ENCODE measurements at places on chromosomes 3 and 15.
A peak's percentile ranks its signal among the peaks of the same experiment; 100 is the strongest.

GRCh38 chr3:12643010-12643380 lies 20.9 kb downstream of the RAF1 start:
- no peak for DNase-seq

DNA sequence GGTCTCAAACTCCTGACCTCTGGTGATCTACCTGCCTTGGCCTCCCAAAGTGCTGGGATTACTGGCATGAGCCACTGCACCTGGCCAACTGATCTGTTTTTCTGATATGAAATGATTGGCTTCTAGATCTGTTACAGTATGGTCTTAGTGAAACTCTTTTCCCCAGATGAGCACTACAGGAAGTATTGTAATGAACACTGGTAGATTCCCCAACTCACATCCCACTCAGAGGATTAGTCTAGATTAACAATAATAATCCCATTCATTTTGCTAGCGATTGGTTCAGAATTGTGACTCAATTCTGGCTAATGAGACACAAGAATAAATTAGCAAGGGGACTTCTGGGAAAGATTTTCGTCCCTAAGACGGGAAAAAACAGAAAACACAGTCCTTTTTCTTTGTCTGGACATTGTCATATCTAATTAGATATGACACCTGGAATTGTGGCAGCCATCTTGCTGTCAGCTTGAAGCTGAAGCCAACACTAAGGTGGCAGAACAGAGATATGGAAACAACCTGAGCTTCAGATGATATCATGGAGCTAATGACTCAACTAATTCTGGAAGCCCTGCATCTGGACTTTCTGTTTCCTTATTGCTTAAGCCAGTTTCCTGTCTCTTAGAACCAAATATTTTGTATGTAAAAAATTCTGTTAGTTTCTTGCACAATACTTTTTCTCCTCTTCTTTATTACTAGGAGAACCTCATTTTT lies 17.4 kb upstream of the NPTN start:
- no peak for DNase-seq

DNA sequence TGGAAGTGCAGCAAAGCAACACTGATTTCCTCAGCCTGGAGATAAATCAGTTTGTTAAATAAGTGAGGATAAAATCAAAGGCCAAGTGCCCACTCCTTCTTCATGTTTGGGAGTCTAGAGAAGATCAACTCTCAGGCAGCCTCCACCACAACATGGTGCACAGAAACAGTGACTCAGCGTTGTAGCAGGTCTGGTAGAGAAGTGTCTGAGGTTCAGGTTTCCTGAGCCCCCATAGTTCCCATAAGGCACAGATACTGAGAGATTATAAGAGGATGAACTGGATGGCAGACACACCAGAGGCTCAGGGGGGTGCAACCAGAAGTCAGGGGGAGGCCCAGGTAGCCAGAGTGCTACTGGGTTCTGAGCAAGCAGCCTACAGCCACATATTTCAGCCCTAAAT lies 166.7 kb downstream of the FRMD5 start:
- no peak for DNase-seq

GRCh38 chr3:102225407-102226132 lies 209.2 kb upstream of the ZPLD1 start:
- no peak for DNase-seq

DNA sequence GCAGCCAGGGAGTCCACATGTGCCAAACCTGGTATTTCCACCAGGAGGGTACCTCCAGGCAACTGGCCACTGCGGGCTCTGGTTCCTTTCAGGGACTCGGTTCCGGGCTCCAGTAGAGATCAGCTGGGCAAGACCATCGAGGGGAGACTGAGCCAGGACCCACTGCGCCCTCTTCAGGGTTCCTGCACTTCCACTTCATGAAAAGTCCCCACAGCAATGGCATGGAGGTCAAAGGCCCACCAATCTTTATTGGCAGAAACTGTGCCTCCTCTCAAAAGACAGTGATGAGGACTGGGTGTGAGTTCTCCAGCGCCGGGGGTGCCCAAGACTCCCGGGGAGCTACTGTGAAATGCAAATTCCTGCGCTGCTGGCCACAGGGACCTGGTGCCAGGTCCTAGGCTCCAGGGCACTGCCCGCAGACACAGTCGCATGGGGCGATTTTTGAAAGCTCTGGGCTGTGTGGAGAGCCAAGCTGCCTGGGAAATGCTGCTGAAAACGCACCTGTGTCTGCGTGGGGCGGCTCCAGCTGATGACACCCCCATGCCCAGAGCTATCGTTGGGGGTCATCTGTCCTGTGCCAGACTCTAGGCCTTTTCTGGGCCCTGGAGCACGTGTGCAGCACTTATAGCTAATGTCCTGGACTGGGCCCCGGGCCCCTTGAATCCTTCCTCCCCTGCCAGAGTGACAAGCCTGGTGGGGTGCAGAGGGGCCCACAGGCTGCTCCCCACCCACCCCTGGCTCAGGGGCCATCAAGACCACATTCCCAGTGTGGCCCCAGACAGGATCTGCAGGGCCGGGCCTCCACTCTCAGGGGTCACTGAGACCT lies 144.0 kb downstream of the NSMCE3 start:
- DNase-seq = no peak

GRCh38 chr3:112119962-112120836 lies 12.8 kb downstream of the GCSAM start:
- no peak for DNase-seq

GRCh38 chr3:53170325-53171063 lies 9.5 kb downstream of the PRKCD start:
- peak; percentile 21 for DNase-seq

- no peak for DNase-seq
Observed at GRCh38 chr3:168047936-168048335, 47.8 kb downstream of the GOLIM4 start.

DNA sequence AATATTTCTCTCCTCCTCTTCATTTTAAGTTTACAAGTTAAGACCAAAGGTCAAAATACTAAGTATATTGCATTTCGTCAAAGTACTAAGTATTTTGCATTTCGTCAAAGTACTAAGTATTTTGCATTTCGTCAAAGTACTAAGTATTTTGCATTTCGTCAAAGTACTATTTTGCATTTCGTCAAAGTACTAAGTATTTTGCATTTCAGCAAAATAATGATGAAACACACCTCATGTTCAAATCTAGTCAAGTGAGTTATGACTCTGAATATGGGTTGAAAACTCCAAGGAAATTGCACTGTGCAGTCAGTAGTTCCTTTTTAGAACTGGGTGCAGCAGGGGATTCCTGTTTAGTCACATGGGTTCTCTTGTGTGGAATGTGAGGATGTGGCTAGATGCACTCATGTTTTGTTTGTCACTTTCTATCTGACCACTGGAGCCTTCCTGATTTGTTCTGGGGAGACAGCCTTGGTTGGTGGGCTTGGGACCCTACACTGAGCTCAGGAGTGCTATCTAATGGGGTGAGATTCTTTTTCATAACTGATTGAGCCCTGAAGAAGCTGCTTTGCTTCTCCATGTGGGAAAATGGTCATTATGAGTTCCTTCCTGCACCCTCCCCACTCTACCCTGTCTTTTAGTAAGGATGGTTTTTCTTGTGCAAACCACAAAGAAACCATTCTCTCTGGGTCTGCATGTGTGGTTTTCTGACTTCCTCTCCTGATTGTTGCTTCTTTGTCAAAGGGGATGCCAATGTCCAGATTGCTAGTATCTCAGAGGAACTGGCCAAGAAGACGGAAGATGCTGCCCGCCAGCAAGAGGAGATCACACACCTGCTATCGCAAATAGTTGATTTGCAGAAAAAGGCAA lies 73.4 kb downstream of the CCK start:
- DNase-seq = no peak

DNA sequence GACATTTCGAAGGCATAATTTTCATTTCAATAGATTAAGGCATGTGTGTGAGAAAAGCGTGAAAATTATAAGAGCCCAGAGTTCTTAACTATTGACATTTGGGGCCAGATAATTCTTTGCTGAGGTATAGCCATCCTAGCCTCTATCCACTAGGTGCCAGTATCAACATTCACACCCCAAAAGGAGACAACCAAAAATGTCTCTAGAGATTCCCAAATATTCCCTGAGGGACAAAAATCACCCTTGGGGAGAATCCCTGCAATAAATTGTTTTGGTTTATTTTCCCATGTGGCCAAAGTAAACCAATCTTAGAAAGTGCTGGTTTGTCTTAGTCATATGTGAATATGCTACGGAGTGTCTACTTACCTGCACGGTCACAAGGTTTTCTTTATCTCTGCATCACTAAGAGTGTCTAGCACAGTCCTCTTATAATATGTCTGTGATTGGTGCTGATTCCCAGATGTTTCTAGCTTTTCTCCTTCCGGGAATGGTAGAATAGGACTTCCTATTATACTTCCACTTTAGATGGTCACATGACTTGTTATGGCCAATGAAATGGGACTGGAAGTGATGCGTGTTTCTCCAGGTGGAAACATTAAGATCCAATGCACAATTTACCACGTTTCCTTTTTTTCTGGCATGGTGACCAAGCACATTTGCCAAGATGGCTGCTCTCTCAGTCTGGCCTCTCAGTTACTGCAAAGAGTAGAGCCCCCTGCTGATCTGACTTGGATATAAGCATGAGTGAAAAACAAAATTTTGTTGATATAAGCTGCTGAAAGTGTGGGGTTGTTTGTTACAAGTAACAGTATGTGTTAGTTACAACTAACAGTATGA lies 8.0 kb upstream of the KBTBD8 start:
- no peak for DNase-seq

- no peak for DNase-seq
Observed at GRCh38 chr3:194756791-194757325, 71.2 kb downstream of the FAM43A start.

- no peak for DNase-seq
Observed at GRCh38 chr15:45468294-45468693, 54.3 kb downstream of the SLC30A4 start.

DNA sequence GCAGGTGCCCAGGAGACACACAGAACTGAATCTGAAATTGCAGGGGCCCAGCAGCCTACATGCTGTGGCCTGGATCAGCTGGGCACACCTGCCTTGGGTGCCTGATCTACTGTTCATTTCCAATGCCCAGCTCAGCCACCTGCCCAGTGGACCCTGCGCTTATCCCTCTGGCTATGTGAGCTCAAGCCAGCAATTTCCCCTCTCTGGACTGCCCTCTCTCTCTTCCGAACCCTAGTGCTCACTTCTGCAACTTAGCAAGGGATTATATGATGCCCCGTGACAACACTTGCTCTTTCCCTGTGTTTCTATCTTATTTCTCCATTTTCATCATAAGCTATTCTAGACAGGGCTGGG lies 276.0 kb downstream of the UACA start:
- DNase-seq = no peak

DNA sequence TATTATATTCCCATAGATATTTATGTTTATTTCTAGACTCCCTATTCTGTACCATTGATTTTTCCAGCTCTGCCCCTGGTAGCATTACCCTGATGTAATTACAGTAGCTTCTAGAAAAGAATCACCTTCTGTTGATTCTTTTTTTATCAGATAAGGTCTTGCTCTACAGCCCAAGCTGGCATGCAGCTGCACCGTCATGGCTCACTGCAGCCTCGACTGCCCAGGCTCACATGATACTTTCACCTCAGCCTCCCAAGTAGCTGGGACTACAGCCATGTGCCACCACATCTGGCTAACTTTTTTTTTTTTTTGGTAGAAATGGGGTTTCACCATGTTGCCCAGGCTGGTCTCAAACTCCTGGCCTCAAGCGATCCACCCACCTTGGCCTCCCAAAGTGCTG lies 41.8 kb downstream of the SLC24A1 start:
- no peak for DNase-seq

DNA sequence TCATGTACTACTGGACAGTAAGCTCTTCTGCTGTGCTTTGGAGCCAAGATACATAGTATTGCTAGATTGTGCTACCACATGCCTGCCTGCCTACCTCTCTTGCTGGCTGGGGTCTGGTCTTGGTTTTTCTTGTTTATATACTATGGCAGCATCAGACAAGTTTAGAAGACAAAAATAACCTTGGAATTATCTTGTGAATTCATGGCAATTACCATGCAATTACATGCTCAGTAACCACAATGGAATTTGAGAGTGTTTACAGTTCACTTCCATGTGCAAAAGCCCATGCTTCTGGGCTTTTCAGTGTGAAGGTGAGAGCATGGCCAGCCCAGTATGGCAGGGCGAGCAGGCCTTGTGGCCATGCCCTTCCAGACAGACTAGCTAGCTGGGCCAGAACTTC lies 48.0 kb upstream of the C15orf61 start:
- no peak for DNase-seq

DNA sequence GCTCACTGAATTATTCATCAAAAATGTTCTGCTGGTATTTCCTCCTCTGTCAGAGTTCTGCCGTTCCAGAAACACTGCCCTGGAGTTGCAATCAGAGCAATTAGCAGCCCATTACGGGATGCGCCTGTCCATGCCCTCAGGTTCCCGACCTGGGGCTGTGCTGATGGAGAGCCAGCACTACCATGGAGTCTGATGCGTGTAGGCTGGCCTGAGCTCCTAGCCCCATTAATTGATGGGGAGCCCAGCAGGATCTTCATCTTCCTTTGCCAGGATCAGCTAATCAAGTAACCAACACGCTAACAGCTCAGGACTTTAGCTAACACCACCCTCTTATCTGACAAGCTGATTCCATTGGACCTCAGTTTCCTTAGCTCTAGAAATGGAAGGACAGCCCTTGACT lies 164.2 kb downstream of the ABHD5 start:
- DNase-seq = no peak

DNA sequence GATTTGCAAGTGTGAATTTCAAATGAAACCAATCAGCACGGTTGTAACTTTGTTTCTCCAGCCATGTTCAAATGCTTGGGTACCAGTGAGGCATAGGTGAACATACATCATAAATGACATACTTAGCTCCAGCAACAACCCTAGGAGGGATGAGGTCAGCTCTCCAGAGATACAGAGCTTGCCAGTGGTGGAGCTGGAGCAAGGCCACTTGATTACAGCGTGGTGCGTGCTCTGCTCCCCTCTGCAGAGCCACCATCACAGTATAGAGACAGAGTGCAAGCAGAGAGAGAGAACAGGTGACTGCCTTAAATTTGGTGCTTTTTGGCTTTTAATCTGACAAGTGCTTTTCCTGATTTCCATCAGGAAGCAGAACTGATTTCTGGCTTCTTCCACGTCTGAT lies 275.1 kb downstream of the PDZRN3 start:
- DNase-seq = no peak

DNA sequence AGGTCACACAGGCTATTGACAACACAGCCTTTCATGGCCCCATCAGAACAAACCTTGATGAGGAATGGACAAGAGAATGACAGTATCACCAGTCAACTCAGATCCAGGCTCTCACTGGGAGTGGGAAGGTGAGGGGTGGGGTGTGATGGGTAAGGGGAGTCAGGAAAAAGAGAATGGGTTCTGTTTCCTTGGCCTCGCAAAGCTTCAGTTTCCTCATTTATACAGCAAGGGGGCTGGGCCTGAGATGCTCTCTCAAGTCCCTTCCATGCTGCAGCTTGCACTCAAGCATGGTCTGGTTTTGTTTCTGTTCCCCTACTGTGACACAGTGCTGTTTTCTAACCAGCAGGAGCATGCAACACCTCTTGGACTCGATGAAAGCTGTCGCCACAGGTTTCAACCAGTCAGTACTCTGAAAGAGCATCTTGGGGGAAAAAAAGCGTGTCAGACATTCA lies 65.7 kb upstream of the IL12A start:
- DNase-seq = no peak

DNA sequence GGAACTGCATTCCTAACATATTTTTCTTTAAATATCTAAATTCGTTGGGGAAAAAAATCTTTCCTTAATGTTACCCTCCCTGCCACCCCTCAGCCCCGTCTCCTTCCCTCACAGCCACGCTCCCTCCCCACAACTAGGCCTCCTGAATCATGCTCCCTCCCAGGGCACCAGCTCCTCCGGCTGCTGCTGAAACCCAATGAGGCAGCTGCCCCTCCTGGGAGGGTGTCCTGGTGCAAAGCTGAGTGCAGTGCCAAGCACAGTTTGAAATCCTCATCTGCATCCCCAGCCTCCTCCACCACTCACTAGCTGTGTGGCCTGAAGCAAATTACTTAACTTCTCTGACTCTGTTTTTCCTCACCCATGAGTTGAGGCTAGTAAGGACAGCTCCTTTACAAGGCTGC lies 2.7 kb upstream of the NR2E3 start:
- no peak for DNase-seq

Measured in stimulated activated CD4-positive, alpha-beta T cell treated with anti-CD3 and anti-CD28 coated beads, TNF-alpha, amount 100 ng/mL, for 48 hours (primary cell).